ENCODE measurements at places on chromosomes 1 and 21. TPM values are rescaled to one million over a fixed set of nuclear protein-coding genes. Genes with fewer than 3 reads are reported as not detected.

Gene SLC30A7
- 4.5 TPM for total RNA-seq

Gene ABCA4
- total RNA-seq: not detected

Gene NTRK1
- 0.13 TPM for total RNA-seq

DNA sequence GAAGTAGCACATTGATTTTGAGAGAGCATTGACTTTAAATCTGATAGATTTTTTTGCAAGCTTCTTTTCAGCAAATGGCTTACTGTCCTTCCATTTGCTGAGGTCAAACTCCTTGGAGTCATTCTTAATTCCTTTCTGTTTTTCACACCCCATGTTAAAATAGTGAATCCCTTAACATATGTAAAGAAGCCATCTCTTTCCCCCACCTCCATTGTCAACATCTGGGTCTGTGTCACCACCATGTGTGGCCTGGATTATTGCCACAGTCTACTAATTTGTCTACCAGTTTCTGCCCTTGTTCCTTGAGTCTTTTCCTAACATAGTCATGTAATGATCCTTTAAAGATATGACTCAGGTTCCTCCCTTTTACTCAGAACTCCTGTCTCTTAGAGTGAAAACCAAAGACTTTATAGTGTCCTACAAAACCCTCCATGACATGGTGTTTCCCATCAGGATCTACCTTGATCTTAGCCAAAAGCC lies 104.7 kb downstream of the ST6GALNAC3 start:
- no peak for DNase-seq

DNA sequence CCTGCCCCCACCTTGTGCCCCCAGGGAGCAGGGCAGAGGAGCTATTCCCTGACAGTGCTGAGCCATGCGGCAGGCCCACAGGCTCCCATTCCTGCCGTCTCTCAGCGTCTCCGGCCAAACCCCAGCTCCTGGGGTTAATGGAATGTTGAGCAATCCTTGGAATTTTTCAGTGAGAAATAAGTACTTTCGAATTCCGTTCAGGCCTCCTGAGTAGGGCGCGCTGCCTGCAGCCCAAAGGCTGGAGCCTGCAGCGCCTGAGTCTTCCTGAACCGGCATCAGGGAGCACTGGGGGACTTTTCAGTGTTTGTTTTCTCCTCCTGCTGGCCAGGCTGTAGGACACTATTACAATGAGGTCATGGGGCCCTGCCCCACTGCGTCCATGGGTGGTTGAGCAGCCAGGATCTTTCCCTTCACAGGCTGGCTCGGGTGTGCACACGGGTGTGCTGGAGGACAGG lies 33.3 kb upstream of the CSF1 start:
- DNase-seq: peak; percentile 73

DNA sequence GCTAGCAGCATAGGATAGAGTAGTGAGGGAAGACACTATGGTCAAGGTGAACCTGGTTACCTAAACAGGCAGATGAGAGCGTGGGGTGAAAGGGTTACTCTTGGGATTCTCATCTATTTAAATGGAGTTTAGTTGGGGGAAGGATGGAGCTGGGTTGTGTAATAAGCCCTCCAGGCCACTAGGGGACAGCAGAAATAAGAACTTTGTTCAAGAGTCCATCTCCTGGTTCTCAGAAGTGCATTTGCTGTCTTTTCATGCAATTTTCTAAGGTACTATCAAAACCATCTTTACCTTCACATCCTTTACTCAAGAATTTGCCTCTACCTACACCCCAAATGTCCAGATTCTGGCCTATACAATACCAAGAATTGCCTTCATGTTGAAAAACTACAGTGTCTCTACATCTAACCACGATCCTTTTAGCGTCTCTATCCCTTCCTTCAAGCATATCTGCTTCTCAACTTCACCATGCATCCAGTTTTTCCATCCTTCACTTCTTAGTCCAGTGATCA lies 28.0 kb downstream of the SLAMF1 start:
- DNase-seq: no peak

GRCh38 chr1:150321826-150322166 lies 463 bp downstream of the PRPF3 start:
- no peak for DNase-seq

DNA sequence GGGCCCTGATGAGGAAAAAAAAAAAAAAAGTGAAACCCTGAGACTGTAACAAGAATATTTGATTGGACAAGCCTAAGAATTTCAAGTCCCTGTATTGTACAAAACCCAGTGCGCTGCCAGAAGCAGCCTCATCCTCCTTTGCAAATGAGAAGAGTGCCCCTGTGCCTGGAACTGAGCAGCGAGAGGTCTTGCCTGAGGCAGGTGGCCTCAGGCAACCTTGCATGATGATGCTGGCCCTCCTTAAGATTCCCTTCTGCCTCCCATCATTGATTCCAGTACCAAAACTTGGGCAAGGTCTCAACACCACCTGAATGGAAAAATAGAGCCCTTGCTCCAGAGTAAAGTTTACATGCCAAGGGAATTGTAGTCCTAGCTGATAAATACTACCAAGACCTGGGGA lies 129.6 kb upstream of the RAB4A start:
- no peak for DNase-seq

GRCh38 chr1:84286071-84286470 lies 15.4 kb upstream of the SAMD13 start:
- no peak for DNase-seq

- DNase-seq: peak; percentile 23
Measured at GRCh38 chr21:42746593-42747275, 93.3 kb downstream of the PDE9A start.

DNA sequence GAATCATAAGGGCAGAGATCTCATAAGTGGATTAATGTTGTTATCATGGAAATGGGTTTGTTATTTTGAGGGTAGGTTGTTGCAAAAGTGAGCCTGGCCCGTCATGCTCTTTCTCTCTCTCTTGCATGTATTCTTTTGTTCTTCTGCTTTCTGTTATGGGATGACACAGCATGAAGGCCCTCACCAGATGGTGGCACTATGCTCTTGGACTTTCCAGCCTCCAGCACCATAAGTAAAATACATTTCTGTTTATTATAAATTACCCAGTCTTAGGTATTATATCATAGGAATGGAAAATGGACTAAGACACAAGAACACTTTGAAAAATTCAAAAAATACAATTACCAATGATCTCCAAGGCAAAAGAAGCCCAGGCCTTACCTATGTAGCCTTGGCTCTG lies 676.1 kb downstream of the PTPRU start:
- no peak for DNase-seq
